ENCODE measurements at places on chromosomes 12 and 14.

DNA sequence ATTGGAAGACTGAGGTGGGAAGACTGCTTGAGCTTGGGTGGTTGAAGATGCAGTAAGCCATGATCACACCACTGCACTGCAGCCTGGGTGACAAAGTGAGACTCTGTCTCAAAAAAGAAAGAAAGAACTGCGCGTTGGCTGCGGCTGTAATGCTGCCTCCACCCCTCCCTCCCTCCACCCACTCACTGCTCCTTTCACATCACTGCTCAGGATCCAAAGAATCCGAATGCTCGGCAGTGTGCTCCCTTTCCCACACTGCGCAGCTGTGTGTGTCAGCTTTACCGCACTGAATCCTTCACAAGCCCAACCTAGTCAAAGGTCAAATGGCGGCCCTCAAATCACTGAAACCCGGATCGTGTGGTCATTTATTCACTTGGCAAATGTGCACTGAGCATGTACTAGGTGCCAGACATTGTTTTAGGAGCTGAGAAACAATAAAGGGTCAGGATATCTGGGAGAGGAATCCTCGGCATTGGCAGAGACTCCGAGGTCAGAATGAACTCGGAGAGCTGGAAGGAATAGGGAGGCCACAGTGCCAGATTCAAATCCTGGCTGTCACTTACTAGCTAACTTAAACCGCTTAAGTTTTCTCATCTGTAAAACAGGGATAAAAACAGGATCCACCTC lies 11.5 kb upstream of the TDRD9 start:
- DNase-seq, result no peak

GRCh38 chr14:78405079-78405856 lies 235.1 kb downstream of the NRXN3 start:
- no peak for DNase-seq

DNA sequence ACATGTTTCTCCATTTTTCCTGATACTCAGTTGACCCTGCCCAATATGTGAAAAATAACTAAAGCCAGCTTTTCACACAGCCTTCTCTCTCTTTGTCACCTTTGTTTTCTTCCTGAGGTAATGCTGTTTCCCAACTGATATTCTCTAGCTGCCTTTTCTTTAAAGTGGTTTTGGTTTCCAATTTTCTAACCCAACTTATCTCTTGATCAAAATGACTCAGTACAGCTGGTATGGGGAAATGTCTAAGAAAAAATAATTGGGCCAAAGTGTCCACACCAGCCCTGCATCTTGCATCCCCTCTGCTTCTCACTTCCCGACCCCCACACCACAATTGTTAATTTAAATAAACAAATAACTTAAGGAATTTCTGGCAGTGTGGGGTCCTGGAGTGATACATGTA lies 193.8 kb downstream of the SYT1 start:
- DNase-seq, result no peak

DNA sequence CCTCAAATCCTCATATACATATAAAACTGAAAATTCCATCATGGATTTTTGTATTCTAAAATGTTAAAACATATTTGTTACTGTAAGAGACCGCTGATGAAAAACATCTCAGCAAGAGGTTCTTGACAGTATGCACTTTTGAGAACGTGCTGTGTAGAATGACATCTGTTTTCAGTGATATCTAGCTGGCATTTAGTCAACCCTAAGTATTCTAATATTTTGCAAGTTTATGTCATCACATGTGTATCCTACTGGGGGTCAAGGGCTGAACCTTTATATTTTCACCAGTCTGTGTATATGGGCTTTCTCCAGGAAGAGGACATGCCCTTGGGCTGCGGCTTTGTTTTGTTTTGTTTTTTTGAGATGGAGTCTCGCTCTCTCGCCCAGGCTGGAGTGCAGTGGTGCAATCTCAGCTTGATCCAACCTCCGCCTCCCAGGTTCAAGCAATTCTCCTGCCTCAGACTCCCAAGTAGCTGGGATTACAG lies 22.0 kb upstream of the YARS2 start:
- no peak for DNase-seq
